ENCODE measurements at places on chromosomes 3 and 15.

DNA sequence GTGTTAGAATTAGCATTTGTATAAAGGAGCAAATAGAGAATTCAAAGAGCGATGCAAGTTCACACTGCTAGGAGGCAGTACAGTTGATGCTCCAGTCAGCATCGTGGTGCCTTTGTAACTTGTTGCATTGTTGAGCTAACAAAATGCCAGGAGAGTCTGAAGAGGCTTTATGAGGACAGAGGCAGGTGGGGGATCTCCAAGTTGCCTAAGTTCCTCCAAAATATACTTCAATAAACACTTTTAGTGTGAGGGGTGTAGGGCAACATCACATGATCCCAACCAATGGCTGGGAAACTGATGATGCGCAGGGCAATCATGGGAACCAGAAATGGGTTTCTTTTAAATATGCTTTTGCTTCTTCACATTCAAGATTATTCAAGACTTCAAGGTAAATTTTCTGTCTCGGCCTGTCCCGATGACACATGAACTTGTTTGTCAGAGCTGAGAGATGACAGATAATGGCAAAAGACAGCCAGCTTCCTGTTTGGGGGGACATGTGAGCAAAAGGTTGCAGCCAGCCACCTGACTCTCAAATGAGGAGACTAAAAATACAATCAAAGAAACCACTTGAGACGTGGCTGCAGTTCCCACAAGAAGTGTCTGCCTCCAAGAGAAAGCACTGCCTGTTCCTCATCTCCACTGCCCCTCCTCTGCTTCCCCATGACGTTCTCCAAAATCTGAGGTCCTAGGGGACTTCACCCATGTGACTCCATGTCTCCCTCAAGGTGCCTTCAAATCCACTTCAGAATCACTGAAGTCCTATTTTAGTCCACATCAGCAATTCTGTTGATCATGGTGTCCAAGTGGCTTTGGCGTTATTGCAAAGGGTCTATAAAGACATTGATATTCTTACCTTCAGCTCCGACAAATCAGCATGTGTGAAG, 39.3 kb downstream of the KLHL6 start:
- peak; percentile 23 for DNase-seq

GRCh38 chr15:31412824-31413223, 86.2 kb downstream of the KLF13 start:
- DNase-seq: no peak

DNA sequence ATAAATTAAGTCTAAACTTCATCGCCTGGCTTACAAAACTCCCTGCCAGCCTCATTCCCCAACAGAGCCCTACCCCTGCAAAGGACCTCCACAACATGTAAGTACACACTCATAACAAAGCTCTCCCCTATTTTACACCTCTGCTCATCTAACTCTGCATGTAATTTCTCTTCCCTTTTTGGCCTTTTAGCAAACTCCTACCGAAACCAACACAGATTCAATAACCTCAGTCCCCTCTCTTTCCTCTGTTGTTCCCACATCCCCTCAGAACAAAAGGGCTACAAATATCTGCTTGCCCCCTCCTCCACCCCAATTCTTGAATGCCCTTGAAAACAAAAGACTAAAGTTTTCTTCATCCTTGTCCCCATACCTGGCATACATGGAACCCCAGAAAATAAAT, 662 bp downstream of the UBL7 start:
- no peak for DNase-seq

- no peak for DNase-seq
Measured at GRCh38 chr3:49294343-49294742, 17.3 kb upstream of the C3orf62 start.

- DNase-seq: no peak
Measured at GRCh38 chr15:92960996-92961681, 61.0 kb downstream of the CHD2 start.

GRCh38 chr3:76429581-76430177, 610.2 kb upstream of the ROBO2 start:
- no peak for DNase-seq

- DNase-seq: no peak
Measured at GRCh38 chr3:180401226-180401625, 200.7 kb upstream of the TTC14 start.

DNA sequence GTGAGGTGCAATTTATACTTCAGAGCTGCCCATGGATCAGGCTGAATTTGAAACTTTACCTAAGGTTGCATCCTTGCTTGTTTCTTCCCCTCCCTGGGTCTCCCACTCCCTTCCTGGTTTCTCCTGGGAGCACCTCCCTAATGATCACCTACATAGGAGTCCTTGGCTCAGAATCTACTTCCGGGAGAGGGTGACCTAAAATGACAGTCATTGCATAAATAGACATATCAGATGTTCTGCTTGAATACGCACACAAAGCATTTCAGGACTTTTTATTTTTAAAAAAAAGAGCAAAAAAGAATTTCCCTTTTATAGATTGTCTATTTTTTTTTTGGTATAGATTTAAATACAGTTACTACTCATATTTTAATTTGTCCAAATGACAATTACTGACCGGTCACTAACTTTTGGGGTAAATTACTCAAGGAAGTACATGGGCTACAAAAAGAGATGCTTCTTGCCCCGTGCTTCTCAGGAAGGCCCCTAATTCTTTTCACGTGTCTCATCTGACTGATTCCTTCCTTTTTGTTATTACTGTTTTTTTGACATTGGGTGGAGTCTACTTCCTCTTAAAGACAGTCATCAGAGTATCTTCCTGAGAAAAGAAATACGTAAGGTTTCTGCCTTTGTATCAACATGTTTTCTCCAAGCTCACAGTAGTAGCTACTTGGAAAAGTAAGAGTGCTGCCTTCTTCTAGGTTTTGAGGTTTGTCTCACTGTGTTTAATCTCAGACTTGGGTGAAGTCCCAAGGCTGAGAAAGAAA, 4.9 kb upstream of the MYZAP start:
- no peak for DNase-seq

- DNase-seq: no peak
Measured at GRCh38 chr3:111476701-111477100, 65.3 kb upstream of the CD96 start.

DNA sequence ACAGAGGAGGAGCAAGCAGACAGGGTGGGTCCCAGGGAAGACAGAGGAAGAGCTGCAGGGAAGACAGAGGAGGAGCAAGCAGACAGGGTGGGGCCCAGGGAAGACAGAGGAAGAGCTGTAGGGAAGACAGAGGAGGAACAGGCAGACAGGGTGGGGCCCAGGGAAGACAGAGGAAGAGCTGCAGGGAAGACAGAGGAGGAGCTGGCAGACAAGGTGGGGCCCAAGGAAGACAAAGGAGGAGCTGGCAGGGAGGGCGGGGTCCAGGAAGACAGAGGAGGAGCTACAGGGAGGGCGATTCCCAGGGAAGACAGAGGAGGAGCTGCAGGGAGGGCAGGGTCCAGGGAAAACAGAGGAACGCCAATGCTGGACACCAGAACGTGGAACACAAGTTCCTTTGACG, 66.5 kb downstream of the PLXNA1 start:
- DNase-seq: no peak

DNA sequence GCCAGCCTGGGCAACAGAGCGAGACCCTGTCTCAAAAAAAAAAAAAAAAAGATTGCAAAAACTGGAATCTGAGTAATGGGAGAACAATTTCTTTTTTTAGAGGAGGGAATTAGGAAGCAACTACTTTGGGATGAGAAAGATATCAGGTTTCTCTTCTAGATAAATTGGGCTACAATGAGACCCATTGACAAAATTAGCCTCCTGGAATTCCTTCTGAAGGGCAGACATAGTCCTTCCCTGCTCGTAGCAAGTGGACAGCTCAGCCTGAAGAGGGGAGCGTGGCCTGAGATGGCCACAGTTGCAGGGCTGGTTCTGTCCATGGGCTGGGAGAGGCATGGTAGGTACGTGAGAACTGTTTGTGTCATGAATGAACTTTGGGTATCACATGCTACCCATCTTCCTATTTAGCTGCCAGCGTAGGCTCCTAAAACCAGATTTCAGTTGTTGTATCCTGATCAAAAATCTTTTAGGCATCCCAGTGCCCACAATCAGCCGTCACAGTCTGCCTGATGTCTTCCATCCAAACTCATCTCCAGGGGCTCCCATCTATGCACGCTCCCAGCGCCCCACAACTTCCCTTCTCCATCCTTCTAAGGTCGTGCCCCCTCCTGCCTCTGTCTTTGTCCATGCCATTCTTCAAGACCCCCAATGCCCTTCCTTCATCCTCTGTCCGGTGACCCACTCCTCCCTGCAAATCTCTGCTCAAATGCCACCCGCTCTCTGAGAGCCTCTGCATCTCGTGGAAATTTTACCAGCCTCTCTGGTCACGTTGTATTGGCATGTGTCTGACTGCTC, 92.0 kb upstream of the NR2E3 start:
- DNase-seq: no peak

DNA sequence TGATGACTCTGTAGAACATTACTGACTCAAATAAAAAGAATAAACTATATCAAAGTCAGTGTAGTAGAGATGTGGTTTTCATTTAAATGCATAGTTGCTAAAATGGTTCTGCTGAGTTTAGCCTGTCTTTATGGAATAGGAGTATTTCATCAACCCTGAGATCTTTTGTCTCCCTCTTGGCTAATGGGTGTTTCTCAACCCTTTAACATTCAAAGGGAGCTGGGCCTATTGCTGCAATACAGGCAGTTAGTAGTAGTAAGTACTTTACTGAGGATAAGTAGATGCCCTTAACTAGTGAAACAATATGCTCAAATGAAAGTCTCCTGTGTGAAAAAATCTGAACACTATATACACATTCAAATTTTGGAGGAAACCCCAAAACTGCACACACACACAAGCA, 184.7 kb upstream of the TTC14 start:
- DNase-seq: no peak
